ENCODE measurements at places on chromosomes 4 and X. TPM values are rescaled to one million over a fixed set of nuclear protein-coding genes. Genes with fewer than 3 reads are reported as not detected.

The SYN1 gene
- not detected for total RNA-seq

The GIMD1 gene
- total RNA-seq = not detected

The AMBN gene
- not detected for total RNA-seq

The EGFL6 gene
- total RNA-seq = 0.21 TPM

The GLUD2 gene
- total RNA-seq = 0.72 TPM

The BMX gene
- 0.64 TPM for total RNA-seq

The CTAG2 gene
- total RNA-seq = not detected

The SPARCL1 gene
- 0.72 TPM for total RNA-seq

The UGT2A1 gene
- not detected for total RNA-seq

The AFP gene
- not detected for total RNA-seq

The OPN1LW gene
- not detected for total RNA-seq
